Nephron progenitor cell (in vitro differentiated cells): ENCODE measurements at places on chromosomes 2 and 18.

DNA sequence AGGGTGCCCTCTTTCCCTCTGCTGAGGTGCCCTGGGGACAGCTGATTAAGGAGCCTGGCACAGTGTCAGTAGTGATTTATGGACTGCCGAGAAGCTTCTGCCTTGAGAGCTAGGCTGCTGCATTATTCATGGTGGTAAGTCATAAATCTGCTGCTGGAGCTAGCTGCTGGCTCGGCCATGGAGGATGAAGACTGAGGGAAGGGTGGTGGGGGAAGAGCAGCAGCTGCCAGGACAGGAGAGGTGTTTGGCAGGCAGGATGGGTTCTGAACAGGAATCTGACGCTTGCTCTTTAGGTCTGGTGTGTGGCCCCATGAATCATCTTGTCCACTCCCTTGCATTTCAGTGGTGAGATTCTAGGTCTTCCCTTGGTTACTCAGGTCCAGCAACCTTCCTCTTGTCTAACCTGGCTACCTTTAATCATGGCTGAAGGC, 296.3 kb downstream of the DYSF start:
- peaks cover 10% of the 10 kb centered on the region for H3K36me3 ChIP-seq
- peaks cover 47% of the 10 kb centered on the region for H3K4me1 ChIP-seq
- peak; percentile 34 for DNase-seq

- H3K27ac ChIP-seq: no peak overlapping the region
- H3K36me3 ChIP-seq: no peaks in the 10 kb centered on the region
- H3K4me1 ChIP-seq: peaks cover 84% of the 10 kb centered on the region
Observed at GRCh38 chr2:234373060-234373459, 123.8 kb downstream of the ARL4C start.

DNA sequence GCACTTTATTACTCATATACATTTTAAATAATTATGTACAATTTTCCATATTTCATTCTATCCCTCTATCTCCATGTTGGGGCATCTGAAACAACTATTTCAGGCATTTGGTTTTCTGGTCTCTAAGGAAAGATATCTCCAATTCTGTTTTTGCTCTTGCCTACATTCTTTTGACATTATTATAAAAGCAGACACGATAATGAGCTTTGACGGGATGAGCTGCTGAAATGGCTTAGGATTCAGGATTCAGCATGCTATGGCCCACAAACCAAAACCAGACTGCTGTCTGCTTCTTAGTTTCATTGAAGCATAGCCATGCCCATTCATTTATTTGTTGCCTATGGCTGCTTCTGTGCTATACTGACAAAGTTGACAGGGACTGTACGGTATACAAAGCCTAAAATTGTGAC, 42.7 kb upstream of the GLS start:
- no peak overlapping the region for H3K4me3 ChIP-seq
- H3K4me1 ChIP-seq: peaks cover 10% of the 10 kb centered on the region
- no peak overlapping the region for H3K27ac ChIP-seq
- H3K36me3 ChIP-seq: no peaks in the 10 kb centered on the region
- H3K27me3 ChIP-seq: peaks cover 4% of the 10 kb centered on the region

- DNase-seq: no peak
- H3K27ac ChIP-seq: no peak overlapping the region
- H3K4me3 ChIP-seq: no peak overlapping the region
Observed at GRCh38 chr18:49959176-49959575, 145.8 kb upstream of the ACAA2 start.
